Esophagus muscularis mucosa (tissue), 4 donors: ENCODE measurements at places on chromosomes 2 and 18. TPM values are rescaled to one million over a fixed set of nuclear protein-coding genes. Genes with fewer than 3 reads are reported as not detected.

SAG gene
- not detected for total RNA-seq

ACVR2A gene
- 17.4 TPM for total RNA-seq

DNA sequence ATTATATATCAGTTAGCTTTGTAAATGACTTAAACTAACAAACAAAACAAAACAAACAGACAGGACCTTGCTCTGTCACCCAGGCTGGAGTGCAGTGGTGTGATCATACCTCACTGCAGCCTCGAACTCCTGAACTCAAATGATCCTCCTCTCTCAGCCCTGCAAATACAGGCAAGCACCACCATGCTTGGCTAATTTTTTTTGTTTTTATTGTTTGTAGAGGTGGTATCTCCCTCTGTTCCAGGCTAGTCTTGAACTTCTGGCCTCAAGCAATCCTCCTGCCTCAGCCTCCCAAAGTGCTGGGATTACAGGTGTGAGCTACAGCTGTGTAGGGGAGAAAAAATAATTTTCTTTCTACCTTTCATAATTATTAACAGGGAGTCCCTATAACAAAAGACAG is 33.8 kb upstream of the PPM1B start:
- DNase-seq = no peak

- no peak for DNase-seq
Measured at GRCh38 chr2:48753228-48753627, 2.3 kb downstream of the LHCGR start.

RAB1A gene
- total RNA-seq = 72.1 TPM

LIMS2 gene
- total RNA-seq = 342 TPM

DNA sequence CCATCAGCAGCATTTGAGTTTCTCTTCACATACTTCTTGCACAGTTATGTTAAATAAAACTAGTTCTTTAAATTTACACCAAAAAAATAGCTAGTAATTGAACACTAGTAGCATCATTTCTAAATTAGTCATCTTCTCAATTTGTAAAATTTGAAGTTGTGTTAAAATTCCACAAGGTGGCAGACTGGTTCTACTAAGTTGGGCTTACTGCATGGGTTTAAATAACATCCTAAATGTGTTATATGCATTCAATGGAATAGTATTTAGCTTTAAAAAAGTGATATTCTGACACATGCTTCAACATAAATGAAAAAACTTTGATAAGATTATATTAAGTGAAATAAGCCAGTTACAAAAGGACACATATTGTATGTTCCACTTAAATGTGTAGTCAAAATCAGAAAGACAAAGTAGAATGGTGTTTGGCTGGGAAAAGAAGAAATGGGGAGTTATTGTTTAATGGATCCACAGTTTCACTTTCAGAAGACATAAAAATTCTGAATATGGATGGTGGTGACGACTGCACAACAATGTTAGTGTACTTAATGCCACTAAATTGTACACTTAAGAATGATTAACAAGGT is 28.7 kb upstream of the RPRD1A start:
- no peak for DNase-seq

DNA sequence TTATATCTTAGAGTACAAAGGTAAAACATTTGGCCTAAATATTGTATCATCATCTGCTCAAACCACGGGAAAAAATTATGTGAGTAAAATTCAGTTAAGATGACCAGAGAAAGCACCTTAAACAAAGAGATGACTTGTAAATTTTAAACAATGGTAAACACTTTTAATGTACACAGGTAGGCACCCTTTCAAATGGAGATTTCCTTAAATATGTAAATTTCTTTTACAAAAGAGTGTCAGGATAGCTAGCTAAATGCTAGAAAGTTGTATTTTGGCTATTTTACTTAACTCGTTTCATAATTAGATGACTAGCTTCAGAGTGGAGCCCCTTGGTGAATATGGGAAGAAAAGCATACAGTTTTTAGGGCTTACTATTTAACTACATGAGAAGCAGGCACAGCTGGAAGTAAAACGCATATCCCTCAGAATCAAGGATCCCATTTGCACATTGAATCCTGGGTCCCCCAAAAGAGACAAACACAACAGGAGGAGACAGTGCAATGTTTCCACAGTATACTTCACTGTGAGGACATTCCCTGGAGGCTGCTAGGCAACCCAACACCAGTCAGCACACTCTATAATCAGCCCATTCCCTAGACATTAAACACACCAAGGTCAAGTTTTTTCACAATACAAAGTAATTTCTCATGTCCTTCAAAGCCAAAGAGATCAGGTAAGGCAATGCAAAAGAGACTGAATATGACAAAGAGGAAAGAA is 1154.4 kb downstream of the DPP10 start:
- no peak for DNase-seq

GRCh38 chr18:36867056-36867455 is 38.1 kb downstream of the KIAA1328 start:
- no peak for DNase-seq

DNA sequence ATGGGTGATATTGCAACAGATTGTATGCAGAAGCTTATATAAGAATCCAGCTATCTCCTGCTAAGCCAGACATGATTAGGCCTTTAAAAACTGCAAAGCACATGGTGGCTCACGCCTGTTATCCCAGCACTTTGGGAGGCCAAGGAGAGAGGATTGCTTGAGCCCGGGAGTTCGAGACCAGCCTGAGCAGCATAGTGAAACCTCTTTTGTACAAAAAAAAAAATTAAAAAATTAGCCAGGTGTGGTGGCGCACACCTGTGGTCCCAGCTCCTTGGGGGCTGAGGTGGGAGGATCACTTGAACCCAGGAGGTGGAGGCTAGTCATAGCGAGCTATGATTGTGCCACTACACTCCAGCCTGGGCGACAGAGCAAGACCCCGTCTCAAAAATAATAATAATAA is 204.6 kb downstream of the TNS1 start:
- DNase-seq = no peak

DNA sequence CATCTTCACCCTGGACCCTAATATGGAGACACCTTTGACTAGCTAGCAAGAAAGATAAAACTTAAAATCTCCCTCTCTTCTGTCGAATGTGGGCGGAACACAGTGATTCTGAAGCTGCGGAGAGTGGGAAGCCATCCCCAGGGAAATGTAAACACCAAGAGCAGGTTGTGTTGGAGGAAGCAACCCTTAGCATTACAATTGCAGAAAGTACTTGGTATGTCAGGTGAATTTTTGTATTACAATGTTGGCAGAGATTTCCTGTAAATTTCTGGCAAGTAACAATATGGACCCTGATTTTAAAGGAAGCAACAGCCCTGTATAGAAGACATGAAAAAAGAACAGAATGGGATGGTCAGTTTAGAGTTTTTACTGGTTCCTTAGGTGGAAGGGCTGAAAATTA is 35.8 kb downstream of the TSN start:
- DNase-seq = no peak

DNA sequence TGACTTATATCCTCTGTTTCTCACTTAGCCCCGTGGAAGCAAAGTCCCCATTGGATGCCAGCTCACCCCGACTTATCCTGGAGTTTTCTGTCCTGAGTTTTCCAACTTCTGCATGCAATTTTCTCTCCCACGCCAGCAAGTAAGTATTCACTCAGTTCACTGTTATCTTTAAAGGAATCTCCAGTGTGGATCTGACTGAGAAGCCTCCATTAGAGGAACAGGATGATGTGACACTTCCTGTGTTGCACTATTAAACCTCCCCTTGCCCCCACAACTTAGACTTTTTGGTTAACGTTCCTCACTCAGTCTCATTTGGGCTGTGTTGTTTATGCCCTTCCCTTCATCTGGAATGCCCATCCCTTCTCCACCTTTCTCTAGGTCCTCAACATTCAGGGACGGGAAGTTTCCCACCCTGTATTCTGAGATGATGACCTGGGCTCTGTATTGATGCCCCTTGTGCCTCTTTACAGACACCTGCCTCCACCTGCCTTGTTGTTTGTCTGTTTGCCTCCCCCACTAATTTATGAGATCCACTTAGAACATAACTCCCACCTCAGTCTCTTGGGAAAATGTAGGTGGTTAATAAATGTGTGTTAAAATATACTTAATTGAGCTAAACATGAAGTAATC is 536.1 kb upstream of the RAB6C start:
- DNase-seq = peak; percentile 37

DNA sequence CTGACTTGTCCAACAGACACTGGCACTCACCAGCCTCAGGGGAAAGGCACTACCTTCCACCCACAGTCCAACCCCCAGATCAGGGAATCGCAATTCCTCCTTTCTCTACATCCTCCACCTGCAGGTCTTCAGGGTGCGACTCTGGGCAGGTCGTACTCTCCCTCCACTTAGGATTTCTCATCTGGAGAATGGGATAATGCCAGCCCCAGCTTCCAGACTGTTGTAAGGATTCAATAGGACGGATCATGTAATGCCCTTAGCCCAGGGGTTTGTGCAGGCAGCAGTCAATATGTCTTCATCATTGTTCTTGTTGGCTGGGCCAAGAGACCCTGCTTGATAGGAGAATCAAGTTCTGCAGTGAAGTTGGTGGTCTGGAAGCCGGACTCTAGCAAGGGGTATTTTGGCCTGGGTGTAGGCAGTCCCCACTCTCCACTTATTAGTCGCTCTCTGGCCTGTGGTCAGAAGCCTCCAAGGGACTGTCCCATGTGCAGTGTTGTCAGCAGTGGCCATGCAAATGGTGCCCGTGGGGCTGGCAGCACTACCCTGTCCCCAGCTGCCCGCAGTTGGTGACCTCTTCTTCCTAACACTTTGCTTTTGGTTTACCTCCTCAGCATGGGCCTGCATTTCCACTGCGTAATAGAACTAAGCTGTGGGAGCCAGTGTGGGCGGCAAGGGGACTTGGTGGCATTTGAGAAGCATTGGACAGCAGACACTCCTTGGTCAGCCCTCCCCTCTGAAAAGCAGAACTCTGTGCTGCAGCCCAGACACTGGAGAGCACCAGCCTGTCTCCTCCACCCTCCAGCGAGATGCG is 172.4 kb upstream of the HS6ST1 start:
- DNase-seq = no peak

CPO gene
- 0.83 TPM for total RNA-seq

GRCh38 chr2:230319211-230319862 is 7.7 kb upstream of the SP140L start:
- DNase-seq = peak; percentile 88

DNA sequence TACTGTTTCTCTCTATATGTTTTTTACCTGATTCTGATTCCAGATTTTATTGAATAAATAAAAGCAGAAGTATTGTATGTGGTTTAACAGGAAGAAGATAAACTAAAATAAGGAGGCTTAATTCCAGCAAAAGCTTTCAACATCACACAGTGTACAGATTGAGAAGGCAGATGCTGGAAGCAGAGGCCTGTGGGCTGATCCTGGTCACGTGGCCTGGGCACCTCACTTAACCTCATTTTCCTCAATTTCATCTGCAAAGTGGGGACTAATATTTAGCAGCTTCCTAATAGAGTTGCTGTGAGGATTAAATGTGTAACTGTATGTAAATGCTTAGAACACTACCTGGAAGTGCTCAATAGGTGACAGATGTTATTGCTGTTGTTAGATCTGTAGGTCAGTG is 58.0 kb downstream of the CDCA7 start:
- no peak for DNase-seq

RAB6C gene
- not detected for total RNA-seq

GRCh38 chr2:43170405-43171105 is 55.9 kb downstream of the ZFP36L2 start:
- DNase-seq = no peak

DNA sequence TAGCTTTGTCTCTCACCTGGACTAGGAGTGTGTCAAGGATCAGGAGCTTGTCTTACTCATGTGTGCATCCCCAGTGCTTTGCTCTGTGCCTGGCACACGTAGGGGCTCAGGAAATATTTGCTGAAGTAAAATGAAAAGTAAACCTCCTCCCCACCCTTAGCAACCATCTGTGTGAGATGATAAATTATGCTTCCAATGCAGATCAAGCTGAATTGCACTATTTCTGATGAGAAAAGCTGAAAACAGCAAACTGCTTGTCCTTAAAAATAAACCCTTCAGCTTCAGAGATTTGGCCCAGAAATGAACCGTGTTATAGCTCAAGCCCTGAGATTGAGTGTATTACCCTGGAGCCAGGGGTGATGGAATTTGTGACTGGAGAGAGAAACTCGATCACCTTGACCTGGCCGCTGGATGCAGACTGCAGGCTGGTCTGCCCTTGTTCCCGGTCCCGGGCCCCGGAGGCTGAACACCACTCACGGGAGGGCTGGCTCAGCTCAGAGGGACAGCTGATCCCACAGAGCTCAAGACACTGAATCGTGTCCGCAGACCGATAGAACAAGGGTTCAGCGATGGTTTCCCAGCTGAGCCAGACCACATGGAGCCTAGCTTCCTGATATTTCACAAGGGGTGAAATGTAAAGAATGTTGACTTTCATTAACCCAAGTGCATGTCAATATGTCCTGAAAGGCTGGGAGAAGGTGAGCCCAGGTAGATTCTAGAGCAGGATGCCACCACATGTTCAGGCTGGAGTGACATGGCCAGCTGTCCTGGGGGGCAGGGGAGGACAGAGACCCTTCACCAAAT is 50.5 kb downstream of the DDX1 start:
- no peak for DNase-seq

DNA sequence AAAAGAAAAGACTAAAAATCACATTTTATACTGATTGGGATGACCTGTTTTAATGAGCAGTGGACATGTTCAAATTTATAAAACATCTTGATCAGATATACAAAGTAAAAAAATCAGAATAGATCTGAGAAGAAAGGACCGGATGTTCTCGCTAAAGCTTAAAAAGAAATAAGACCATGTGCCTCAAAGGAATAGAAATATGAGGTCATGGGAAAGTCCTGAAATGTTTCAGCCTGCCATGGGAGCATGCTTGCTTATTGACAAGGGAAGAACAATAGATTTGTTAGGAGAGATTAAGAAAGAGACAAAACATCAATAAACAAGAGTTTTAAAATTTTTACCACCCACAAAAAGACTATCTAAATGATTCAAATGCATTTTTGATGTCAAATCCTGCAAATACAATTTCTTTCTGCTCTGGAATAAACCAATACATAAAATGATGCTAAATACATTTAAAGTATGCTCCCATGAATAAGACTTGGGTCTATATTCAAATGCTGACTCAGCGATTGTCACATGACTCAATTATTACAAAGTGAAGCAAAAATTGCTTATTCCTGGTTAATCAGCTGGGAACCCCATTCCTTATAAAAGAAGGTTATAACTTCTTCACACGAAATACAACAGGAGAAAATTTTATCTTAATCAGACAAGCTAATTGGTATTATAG is 633.9 kb upstream of the PKDCC start:
- DNase-seq = no peak
